ENCODE measurements at places on chromosomes 6 and 20. TPM values are rescaled to one million over a fixed set of nuclear protein-coding genes. Genes with fewer than 3 reads are reported as not detected.

- no peak for DNase-seq
These were observed 25.1 kb upstream of the TCFL5 start for GRCh38 chr20:62886709-62887058.

DNA sequence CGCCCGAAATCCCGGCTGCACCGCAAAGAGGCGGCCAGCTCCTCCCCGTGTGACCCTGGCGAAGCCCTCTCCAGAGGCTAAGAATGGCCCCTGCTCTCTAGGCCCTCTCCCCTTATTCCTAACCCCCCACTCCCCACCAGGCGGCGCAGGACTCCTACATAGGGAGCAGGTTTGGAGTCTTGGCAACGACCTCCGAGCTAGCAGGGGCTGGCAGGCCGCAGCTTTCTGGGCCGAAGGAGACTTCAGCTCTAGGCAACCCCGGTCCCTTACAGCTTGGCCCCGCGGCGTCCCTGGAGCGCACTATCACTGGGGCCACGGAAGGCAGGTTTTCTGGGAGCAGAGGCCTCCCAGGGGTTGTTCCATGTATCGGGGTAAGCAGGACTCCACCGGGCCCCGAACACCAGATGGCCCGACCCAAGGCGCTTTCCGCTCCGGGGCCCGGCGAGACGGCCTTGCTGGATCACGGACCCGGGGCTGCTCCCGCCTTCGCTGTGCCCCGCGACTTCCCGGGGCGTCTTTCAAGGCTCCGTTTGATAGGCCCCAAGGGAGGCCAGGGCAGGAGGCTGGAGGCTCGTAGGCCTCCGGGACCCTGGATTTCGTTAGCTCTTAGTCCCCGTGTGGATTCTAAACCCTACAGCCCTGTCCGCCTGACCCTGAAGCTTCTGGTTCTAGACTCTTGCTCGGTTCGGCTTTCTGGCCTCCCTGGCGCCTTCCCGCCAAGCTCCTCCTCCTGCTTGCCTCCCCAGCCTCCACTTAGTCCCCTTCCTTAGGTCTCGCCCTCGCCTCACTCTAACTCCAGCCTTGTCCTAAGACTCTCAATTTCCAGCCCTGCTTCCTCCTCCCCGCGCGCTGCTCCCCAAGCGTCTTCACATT lies 1.9 kb downstream of the SLC32A1 start:
- no peak for DNase-seq

GRCh38 chr20:45347936-45348778 lies at the start of gene SDC4:
SDC4 (minus strand) TSS chr20:45348424; CDS start chr20:45348384, 40 bp downstream.
- DNase-seq, result no peak

DNA sequence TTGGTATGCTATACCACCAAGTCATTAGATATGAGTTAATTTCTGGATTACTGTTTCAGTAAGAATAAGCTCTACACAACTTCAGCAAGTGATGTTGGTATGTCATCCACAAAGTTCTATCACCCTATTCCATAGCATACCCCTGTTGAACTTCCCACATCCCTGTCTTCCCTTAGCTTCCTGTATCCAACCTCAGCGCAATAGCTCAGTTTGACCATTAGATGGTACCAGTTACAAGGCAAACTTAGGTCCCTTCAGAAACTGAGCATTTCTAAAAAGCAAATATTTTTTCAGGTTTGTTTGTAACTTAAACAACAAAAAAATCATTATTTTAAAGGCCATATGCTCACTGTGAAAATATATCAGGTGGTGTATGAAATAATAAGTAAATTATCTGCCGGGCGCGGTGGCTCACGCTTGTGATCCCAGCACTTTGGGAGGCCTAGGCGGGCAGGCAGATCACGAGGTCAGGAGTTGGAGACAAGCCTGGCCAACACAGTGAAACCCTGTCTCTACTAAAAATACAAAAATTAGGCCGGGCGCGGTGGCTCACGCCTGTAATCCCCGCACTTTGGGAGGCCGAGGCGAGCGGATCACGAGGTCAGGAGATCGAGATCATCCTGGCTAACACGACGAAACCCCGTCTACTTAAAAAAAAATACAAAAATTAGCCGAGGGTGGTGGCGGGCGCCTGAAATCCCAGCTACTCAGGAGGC lies 8.8 kb upstream of the MOG start:
- no peak for DNase-seq

GRCh38 chr20:2740702-2741101 lies 48.1 kb downstream of the EBF4 start:
- DNase-seq, result no peak

- DNase-seq, result no peak
These were observed 79.1 kb upstream of the ANKEF1 start for GRCh38 chr20:9955646-9956045.

DNA sequence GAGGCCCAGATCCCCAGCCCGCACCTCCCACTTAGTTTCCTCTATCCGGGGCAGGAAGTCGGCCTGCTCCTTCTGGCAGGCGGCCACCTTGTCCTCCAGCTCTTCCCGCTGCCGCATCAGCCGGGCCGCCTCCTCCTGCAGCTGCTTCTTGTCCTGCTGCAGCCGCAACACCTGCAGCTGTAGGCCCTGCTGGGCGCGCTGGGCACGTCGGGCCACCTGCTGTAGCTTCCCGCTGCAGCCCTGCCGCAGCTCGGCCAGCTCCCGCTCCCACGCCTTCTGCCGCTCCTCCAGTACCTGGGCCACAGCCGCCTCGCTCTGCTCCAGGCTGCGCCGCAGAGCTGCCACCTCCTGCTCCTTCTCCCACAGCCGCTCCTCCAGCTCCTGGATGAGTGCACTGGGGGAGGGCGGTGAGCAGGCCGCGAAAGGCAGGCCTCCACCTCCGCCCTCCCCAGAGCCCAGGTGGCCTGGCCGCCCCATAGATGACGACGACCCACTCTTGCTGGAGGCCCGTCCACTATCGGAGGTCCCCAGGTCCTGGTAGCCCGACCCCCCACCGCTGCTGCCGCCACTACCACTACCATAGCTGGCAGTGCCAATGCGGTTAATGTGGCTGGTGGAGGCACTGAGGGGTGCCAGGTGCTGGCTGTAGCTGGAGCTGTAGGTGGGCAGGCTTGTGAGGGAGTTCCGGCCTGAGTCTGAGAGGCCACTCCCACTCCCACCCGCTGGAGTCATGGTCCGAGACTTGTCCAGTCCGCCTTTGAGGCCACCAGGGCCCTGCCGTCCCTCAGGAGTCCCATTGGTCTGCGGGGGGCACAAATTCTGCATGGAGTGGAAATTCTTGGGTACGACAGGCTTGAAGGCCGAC lies 6.0 kb upstream of the FASTKD5 start:
- DNase-seq, result peak; percentile 58

TBX18 gene
- 7.8 TPM for total RNA-seq

WFDC10B gene
- not detected for total RNA-seq
